ENCODE measurements at places on chromosomes 2 and 18.
A peak's percentile ranks its signal among the peaks of the same experiment; 100 is the strongest.

DNA sequence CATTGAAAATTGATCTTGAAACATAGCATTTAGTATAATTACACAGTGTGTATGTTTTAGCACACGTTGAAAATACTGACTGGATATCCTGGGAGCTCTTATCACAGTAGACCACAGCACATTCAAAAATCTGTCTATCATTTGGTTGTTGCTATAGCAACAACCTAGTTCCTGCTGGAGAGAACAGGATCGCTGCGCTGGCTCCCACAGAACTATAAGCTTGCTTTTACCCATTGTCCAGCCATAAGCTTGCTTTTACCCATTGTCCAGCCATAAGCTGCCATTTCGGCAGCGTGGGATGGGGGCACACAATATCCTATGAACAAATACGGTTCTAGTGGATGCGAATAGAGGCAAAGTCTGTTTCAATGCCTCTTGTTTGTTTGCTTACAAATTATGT, 70.4 kb upstream of the ST6GAL2 start:
- DNase-seq: no peak

- peak; percentile 45 for DNase-seq
These were observed 48.8 kb downstream of the TMEM163 start for GRCh38 chr2:134669731-134670669.

DNA sequence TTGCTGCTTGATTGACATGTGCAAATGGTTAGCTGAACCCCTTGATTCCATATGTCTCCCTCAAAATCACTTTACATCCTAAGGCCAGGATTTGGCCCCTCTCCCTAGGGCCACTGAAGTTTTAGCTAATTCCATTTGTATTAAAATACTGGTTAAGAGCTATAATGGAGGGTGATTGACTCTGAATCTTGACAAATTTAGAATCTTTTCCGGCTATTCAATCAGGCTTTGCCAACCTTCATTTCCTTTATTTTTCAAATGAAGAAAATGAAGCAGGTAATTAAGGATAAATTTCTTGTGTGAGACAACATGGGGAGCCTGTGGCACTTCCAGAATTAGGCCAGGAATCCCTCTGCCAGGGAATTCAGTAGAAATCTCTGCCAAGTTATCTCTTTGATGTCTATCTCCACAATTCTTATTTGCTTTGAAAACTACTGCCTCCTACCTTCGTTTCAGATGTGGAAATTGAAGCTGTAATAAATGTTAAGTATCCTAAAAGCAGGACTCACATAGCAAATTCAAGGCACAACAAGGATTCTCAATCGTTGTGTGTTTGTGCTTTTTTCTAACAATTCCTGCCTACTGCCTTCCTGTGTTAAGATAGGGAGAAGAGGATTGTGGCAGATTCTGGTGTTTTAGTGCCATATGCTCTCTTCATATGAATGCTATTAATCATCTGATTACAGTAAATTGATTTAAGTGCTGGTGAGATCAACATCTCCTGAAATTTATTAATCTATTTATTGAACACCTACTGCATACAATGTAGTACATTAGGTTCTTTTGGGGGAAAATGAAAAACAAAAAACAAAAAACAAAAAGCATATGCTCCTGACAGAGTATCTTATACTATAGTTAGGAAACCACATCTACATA, 47.8 kb upstream of the MAP4K3 start:
- DNase-seq: no peak

- DNase-seq: no peak
These were observed 18.2 kb upstream of the TNP1 start for GRCh38 chr2:216878072-216878471.

DNA sequence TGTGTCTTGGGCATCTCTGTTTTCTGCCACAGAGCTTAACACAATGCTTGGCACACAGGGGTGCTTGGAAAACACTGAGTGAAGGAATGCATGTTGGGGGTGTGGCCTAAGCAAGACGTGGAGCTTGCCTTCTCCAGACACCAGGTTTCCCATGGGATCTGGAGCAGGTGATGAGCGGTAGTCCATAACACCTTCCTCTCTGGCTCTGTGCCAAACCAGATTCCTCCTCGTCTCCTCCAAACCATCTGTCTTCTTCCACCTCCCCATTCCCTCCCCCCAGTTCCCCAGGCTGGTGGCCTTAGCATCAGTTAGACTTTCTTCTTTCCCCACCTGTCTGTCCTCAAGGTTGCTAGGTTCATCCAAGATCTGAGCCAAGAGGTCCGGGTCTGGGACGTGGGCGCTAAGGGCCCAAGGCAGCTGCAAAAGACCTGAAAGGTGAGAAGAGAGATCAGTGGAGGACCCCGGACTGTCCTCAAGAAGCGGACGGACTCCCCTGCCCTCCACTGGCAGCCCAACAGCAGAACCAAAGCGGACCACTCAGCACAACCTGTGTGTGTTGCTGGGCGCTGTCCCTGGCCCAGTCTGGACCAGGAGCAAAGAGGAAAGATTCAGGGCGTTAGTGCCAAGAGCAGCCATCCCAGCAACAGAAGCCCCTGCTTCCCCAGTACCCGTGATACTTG, 1.2 kb upstream of the ITM2C start:
- DNase-seq: no peak

DNA sequence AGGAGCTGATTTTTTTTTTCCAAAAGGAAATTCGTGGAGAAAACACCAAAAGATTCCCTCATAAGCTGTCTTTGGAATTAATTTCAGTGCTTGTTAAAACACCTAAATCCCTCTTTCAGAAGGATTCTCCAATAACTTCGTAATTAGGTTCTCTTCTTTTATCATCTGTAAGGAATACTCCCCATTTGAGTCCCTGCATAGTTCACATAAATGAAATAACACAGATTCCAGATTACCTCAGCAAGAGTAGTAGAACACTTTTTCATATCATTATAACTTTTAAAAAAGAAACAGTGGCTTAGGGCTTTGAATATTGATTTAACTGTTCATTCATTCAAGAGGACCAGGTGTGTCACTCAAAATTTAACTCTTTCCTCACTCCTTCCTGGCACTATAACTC, 55.5 kb downstream of the ARHGAP28 start:
- DNase-seq: no peak

Measured in CD4-positive, CD25-positive, alpha-beta regulatory T cell (primary cell).